Activated effector memory CD4-positive, alpha-beta T cell treated with Interleukin-2 at 50 U/mL for 16 hours (primary cell): ENCODE measurements at places on chromosomes 16 and 17.
A peak's percentile ranks its signal among the peaks of the same experiment; 100 is the strongest.

GRCh38 chr16:67428146-67428731 lies 2.7 kb upstream of the HSD11B2 start:
- peak; percentile 23 for DNase-seq

GRCh38 chr17:21132428-21132827 lies 5.7 kb downstream of the DHRS7B start:
- DNase-seq: no peak

DNA sequence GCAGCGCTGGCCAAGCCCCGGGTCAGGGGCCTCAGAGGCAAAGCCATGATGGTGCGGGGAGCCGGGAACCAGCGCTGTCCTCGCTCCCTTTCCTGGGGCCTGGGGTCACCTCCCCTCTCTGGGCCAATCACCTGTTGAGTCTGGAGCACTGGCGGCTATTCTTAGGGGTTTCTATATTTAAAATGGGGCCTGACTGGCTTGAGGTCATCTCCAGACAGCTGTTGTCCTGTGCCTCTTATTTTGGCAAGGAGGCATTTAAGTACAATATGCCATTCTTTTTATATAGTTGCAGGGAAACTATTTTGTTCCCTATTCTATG lies at the start of gene COX6A2:
Gene COX6A2 (minus strand): TSS at position 82 of the 319 bp plus-strand sequence. CDS start 35 bp downstream, at position 47.
- no peak for DNase-seq

- DNase-seq: no peak
These were observed 26.6 kb downstream of the GNGT2 start for GRCh38 chr17:49183801-49184200.

DNA sequence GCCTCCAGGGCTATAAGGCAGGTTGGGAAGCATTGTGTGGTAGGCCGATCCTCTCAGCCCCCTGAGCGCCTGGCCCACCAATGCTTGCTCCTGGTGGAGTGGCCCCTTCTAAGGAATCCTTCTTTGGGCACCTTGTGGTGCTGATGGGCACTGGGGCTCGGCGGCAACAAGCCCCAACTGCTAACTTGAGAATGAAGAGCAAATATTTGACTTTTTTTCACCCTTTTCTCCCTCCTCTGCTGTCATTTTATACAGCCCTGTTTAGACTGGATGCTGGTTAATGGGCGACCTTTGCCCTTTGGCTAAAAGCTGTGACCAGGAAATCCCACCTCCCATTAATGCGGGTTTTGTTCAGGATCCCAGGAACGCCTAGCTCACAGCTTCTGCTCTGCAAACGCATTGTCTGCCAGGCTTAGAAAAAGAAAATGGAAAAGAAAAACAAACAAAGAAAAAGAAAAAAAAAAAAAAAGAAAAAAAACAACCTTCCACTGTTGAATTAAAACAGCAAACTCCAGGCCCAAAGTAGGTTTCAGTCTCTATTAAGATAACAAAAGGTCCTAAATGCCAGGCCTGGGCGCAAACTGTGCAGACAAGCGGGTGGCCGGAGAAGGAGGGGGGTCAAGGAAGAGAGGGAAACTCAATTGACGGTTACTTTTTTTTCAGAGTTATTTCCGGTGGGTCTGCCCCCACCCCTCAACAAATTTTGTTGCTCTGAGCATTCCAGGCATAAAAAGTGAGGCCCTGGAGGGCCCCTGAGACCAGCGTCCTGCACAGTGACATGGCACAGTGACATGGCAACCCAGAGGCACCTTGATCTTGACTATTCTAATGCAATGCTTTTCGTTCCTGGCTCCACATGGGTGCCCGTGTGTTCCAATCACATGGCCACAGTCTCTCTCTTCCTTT lies 301.4 kb downstream of the MAF start:
- DNase-seq: no peak
